ENCODE measurements at places on chromosomes 11 and 22. TPM values are rescaled to one million over a fixed set of nuclear protein-coding genes. Genes with fewer than 3 reads are reported as not detected.
A peak's percentile ranks its signal among the peaks of the same experiment; 100 is the strongest.

DNA sequence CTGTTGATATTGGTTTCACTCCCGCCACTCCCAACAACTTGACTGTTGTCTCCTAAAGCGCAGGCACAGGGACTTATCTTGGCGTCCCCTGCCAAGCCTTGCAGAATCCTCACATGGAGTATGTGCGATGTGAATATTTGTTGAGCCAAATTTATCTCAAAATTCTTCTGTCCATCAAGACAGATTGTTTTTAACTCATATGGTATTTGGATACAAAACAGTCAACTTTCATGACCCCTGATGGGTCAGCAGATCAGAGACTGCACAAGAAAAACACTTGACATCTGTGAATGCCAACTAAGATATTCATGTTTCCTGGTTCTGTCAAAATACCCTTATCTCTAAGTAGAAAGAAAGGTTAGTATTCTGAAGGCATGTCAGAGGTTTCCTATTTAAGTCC, 221.7 kb upstream of the BLID start:
- peaks cover 9% of the 10 kb centered on the region for H3K4me1 ChIP-seq
- no peak overlapping the region for H3K4me3 ChIP-seq
- no peaks in the 10 kb centered on the region for H3K36me3 ChIP-seq
- no peak overlapping the region for H3K27ac ChIP-seq
- H3K27me3 ChIP-seq = no peaks in the 10 kb centered on the region

DNA sequence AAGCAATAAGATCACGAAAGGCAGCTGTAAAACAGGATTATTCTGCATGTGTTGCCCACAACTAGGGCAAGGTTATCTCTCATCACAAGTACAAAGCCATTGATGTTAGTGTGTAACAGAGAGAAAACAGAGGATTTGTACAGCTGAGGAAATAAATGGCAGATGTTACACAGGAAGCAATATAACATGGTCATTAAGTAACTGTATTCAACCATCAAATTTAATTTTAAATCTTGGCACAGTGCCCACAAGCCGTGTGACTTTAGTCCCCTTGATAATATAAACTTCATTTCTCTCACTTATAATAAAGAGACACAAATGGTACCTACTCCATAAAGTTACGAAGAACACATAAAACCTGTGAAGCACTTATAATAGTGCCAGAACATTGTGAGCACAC, 17.3 kb downstream of the OR51E2 start:
- H3K4me1 ChIP-seq = no peaks in the 10 kb centered on the region
- peaks cover 25% of the 10 kb centered on the region for H3K27me3 ChIP-seq

DNA sequence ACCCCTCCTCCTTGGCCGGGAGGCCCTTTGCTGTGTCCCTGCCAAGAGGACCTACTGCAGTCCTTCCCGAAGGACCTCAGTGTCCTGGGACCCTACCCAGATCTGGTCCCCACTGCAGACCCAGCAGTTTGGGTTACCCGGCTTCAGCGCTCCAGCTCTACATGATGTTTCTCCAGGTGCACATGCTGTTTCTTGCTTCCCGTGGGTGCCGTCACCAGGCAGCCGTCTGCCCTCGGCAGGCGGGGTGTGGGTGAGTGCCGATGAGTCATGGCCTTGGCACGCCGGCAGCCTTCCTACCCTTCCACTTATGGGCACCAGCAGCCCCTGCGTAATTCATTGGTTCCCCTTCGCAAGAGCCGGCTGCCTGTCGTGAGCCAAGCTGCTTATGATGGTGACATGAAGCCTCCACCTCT, 101.8 kb downstream of the BCR start:
- peak; percentile 51 for DNase-seq
- peak overlapping the region; percentile 31 for H3K4me3 ChIP-seq
- H3K36me3 ChIP-seq = peaks cover 18% of the 10 kb centered on the region
- peaks cover 18% of the 10 kb centered on the region for H3K4me1 ChIP-seq

DNA sequence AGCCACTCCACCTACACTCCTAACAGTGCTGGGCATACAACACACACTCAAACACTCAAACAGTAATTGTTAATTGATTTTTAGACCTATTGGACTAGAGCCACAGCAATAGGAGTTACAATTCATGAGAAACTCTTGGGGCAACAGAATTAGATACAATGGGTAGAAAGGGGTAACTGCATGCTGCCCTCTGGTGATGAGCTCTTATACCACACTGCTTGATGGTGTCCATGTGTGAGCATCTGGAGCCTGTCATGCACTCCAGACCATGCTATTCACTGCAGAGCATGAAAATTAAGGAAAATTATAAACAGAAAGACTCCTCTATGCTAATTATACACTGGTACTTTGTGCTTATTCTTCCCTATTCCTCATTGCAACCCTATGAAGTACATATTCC, 975.5 kb upstream of the CCDC90B start:
- no peak for DNase-seq
- H3K36me3 ChIP-seq = no peaks in the 10 kb centered on the region
- H3K27ac ChIP-seq = no peak overlapping the region
- no peak overlapping the region for H3K4me3 ChIP-seq

- H3K27ac ChIP-seq = no peak overlapping the region
- no peaks in the 10 kb centered on the region for H3K27me3 ChIP-seq
- no peak for DNase-seq
- no peak overlapping the region for H3K4me3 ChIP-seq
- no peaks in the 10 kb centered on the region for H3K36me3 ChIP-seq
Measured at GRCh38 chr22:25698978-25699377, 43.0 kb upstream of the MYO18B start.

DNA sequence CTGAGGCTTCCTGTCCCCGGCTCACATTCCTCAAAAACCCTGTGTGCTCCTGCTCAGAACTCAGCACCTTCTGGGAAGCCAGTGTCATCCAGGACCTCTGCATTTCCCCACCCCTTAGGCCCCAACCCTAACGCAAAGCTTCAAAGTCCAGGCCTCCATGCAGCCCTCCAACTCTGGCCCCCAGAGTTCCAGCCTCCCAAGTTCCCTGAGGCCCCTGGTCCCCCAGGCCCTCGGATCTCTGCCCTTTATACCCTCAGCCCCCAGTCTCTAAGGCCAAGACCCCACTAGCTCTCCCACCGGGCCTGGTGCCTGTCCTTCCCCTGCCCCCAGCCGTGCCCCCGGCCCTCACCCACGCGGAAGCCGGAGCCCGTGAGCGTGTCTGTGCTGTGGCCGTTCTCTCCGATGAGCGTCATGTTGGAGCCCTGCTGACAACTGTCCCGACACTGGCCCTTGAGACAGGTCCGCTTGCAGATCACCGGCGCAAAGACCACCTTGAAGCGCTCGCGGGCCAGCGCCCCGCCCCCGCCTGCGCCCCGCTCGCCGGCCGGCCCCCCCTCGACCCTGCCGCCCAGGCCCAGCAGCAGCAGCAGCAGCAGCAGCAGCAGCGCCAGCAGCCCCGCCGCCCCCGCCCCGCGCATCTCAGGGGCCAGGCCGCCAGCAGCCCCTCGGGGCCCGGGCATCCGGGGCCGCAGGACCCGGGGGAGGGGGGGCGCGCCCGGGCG, 718 bp downstream of the LTBP3 start:
- peak overlapping the region; percentile 99 for H3K27ac ChIP-seq
- H3K4me1 ChIP-seq = peaks cover 94% of the 10 kb centered on the region
- H3K27me3 ChIP-seq = no peaks in the 10 kb centered on the region
- no peak for DNase-seq

DNA sequence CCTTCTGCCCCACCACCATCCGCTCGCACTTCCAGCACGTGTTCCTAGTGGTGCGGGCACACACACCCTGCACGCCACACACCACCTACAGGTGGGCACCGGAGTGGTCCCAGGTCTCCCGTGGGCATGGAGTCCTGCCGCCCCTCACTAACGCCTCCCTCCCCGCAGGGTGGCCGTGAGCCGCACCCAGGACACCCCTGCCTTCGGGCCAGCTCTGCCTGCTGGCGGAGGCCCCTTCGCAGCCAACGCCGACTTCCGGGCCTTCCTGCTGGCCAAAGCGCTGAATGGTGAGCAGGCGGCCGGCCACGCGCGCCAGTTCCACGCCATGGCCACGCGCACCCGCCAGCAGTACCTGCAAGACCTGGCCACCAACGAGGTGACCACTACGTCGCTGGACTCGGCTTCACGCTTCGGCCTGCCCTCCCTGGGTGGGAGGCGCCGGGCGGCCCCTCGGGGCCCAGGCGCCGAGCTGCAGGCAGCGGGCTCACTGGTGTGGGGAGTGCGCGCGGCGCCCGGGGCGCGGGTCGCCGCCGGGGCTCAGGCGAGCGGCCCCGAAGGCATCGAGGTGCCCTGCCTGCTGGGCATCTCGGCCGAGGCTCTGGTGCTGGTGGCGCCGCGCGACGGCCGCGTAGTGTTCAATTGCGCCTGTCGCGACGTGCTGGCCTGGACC, 8.5 kb downstream of the SIPA1 start:
- peaks cover 82% of the 10 kb centered on the region for H3K4me1 ChIP-seq
- H3K4me3 ChIP-seq = no peak overlapping the region
- H3K27ac ChIP-seq = peak overlapping the region; percentile 88

DNA sequence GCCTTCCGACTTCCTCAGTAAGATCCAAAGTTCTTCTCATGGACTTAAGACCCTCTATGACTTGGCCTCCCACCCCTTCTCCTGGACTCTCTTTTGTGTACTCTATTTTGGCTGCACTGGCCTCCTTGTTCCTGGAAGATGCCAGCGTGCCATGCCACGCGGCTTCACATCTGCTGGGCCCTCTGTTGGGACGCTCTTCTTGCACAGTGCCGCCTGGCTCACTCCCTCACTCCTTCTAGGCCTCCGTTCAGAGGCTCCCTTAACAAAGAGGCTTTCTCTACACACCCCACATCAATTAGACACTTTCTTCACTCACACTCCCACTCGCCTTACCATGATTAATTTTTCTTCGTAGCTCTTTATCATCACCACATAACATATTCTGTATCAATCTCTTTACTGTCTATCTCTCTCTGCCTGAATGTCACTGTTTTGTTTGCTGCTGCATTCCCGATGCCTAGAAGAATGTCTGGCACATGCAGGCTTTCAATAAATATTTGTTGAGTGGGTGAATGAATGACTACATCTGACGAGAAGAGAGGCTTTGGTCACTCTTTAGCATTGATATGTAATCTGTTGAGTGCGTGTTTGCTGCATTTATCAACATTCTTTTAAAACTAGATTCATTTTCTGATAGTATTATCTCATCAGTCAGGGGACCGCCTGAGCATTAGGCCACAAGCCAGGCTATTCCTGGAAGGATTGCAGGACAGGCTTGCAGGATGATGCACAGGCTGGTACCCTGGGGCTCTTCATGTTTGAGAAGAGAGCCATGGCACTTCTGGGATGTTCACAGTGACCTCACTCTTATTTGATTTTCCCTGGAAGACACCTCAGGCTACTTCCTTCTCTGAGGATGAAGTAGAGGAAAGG, 60.6 kb upstream of the AMPD3 start:
- no peaks in the 10 kb centered on the region for H3K36me3 ChIP-seq
- no peak overlapping the region for H3K4me3 ChIP-seq
- DNase-seq = no peak
- no peaks in the 10 kb centered on the region for H3K27me3 ChIP-seq
- no peak overlapping the region for H3K27ac ChIP-seq
- peaks cover 8% of the 10 kb centered on the region for H3K4me1 ChIP-seq

DNA sequence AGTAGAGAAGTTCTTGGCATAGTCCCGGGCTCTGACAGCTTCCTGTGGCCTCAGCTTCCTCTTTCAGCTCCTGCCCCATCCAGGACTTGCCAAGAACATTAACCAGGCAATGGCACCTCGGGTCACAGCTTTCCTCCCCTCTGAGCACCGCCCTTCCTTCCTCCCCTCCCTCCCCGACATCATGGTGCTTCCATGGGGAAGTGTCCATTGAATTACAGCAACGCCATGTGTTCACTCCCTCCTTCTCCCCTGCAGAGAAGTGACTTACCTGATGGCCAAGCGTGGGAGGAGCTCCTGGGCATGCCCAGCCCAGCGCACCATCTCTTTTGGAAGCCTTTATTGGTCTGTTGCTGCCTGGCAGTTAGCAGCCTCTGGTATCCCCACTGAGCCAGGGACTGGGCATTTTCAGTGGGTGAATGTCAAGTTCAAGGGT, 25.8 kb upstream of the DAGLA start:
- no peaks in the 10 kb centered on the region for H3K36me3 ChIP-seq
- peaks cover 2% of the 10 kb centered on the region for H3K4me1 ChIP-seq
- H3K27me3 ChIP-seq = no peaks in the 10 kb centered on the region

Gene ARHGAP8
- total RNA-seq = 67.5 TPM

Gene CD3D
- total RNA-seq = 1.0 TPM

Gene SNX32
- total RNA-seq = not detected

Gene DEUP1
- total RNA-seq = not detected

Gene APOL5
- total RNA-seq = not detected

Gene CECR2
- 6.0 TPM for total RNA-seq

Gene KRTAP5-5
- total RNA-seq = not detected

Gene TSKU
- 21.9 TPM for total RNA-seq

Measured in HCT116 (cell line).